ENCODE measurements at places on chromosomes 6 and 20.

DNA sequence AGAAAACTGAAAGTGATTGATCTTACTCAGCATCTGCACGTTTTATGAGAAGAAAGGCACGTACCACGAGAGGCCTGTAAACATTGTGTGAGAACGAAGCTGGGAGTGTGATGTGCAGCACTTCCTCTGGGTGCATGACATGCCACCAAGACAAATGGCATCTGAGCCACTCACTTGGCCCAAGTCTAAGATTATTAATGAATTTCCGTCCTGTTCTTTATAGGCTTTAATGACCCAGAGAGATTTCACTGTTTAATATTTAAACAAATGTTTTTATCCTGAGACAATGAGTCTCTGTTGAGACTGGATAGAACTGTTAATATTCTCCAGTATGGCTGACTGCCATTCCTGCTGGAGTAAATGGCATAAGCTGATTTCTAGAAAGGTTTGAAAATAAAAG, 172.6 kb upstream of the PHACTR1 start:
- no peak for DNase-seq

DNA sequence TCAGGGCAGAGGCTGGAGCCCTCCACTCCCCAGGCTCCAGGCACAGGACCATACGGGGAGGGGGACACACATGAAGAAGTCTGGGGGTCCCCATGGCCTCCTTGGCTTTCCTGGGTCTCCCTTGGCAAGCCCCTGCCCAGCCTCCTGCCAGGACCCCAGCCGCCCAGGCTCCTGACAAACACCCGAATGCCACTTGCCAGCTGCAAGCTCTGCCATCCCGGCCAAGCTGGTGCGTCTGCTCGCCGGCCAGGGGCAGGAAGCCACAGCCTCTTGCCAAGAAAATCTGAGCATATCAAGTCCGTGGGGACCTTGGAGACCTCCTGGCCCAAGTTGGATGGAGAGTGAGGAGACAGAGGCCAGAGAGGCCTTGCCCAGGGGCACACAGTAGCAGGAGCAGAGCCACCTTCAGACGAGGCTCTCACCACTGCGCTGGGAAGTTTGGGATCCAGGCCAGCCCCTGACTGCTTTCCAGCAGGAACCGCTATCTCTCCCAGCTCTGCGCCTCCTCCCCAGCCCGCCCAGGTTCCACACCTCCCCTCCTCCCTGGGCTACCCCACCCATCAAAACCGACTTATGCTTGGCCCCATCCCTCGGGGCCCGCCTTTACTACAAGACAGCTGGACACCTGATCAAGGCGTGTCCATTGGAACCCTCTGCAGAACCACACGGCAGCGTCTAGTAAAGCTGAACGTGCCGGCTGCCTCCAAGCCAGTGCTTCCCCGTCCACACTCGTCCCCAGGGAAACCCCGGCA, 80.2 kb downstream of the GRM4 start:
- no peak for DNase-seq

DNA sequence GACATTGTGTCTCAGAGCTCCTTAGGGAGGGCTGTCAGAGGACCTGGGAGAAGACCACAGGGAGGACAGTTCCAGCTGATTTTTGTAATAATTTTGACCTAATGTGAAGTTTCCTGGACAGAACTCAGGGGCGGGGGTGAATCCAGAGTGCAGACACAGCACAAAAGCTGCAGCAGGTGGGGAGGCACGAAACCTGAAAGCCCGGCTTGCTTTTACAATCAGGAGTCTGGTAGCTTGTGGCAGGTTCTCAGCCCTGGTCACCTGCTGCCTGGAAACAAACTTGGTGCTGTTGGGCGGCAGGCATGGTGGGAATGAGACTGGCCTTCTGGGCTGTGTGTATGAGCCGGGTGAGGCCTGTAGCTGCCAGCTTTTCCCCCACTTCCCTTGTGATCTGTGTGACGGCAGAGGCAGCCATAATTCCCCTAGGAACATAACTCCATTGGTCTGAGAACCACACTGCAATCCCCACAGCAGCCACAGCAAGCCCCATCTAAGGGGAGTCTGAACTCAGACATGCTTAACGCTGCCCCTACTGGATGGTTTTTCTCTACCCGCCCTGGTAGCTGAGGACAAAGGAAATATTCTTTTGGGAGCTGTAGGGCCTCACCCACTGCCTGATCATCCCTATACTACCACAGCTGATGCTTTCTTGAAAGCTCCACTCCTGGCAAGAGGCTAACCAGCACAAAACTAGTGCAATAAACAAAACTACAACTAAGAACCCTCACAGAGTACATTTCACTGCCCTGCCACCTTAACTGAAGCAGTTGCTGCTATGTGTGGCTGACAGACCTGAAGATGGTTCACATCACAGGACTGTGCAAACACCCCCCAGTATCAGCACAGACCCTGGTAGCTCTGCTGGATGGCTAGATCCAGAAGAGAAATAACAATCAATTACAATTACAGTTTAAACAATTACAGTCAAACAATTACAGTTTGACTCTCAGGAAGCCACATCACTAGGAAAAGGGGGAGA, 1055.1 kb upstream of the GJE1 start:
- DNase-seq, result no peak

DNA sequence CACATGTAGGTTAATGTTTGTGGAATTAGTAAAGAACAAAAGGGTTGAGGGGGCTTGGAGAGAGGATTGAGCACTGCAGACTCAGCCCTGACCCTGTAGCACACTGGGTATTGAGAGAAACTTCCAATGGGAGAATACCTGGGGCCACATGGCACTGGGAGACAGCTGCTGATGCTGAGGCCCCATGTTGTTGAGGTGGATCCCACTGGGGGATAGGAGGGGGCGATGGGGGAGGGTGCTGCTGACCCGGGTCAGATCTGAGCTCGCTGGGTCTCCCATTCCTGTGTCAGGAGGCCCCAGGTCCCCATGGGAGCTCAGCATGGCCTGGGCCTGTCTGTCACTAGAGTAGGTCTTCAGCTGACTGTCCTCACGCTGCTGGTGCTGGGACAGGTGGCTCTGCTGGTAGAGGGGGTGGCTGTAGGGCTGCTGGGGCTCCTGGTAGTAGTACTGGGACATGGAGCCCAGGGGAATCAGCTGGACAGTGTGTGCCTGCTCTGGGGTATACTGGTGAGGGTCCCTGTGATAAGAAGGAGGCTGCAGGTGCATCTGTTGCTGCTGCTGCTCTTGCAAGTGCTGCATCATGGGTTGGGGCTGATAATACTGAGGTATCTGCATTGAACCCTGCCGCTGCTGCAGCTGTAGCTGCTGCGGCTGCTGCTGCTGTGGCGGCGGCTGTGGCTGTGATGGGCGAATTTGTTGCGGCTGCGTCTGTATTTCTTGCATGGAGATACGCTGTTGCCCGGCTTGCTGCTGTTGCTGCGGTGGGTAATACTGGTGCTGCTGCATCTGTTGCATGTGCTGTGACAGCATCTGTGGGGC, 50.6 kb upstream of the MRPS10 start:
- no peak for DNase-seq

GRCh38 chr6:30520522-30520921, 31.2 kb downstream of the HLA-E start:
- no peak for DNase-seq

GRCh38 chr6:118680452-118681095, 29.2 kb upstream of the CEP85L start:
- DNase-seq, result no peak

DNA sequence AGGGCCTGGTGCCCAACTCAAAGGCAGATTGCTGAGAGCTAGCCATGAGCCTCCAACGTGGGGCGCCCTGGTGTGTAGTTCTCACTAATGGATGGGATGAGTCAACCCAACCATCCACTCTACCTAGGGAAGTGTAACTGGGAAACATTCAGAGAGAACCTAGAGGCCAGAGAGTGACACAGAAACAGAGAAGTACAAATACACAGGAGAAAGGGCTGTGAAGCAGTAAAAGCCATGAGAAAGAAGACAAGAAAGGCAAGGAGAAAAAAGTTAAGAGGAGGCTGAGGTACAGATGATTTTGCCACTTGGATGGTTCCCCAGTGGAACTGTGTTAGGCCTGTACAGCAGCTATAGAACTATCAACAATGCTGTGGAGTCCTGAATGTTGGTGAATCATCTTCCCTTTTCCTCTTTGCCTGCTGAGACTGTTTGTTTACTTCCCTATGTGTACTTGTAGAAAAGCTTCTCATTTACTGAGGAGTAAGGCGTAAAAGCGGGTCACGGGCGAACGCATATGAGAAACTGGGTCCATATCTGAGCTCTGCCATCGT, 39.0 kb downstream of the MAN1A1 start:
- DNase-seq, result no peak

DNA sequence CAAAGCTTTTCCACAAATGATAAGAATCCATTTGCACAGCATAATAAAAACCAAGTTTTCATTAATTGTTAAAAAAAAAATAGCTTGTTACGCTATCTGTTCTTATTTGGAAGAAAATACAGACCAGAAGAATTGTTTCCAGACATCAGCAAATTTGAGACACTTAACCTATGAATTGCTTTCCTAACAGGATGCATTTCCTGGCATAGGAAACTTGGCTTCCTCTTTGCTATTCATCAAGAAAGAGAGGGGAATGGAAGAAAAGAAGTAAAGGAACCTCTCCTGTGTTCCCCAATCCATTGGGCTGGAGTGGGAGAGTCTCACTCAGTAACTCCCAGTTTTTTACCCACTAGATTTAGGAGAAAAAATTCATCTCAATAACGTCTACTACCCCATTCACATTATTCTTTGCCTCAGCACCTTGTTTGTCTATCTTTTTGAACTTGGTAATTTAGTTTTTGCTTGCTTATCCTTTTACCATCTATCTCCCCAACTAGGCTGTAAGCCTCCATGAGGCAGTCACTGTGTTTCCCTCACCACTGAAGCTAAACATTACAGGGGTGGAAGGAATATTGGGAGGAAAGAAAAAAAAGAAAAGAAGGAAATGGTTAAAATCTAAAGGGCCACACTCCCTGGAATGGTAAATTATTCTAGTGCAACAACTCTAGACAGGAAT, 150.3 kb downstream of the COL21A1 start:
- no peak for DNase-seq

GRCh38 chr6:6724539-6725467, 136.3 kb downstream of the LY86 start:
- peak; percentile 38 for DNase-seq

- DNase-seq, result no peak
These were observed 7.3 kb upstream of the SNTA1 start for GRCh38 chr20:33450867-33451266.

DNA sequence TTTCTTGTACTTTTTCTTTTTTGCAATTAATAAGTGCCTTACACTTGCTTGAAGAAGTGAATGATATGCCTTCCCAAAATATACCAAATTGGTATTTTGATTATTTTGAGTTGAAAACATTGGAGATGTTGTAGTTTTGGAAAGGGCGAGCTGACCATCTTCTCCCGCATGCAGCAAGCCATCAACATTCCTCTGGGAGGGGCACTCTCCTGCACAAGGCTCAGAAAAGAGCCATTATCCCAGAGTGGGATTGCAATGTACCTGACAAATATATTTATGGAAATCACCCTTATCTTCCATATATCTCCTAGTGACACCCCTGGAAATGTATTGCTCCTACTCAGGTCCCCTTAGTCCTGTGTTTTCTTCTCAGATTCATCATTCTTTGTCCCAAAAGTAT, 22.8 kb upstream of the PNRC1 start:
- no peak for DNase-seq

- DNase-seq, result no peak
These were observed 91.9 kb downstream of the PDE10A start for GRCh38 chr6:165571068-165571682.

GRCh38 chr20:10263385-10264165, 44.9 kb downstream of the SNAP25 start:
- DNase-seq, result no peak

DNA sequence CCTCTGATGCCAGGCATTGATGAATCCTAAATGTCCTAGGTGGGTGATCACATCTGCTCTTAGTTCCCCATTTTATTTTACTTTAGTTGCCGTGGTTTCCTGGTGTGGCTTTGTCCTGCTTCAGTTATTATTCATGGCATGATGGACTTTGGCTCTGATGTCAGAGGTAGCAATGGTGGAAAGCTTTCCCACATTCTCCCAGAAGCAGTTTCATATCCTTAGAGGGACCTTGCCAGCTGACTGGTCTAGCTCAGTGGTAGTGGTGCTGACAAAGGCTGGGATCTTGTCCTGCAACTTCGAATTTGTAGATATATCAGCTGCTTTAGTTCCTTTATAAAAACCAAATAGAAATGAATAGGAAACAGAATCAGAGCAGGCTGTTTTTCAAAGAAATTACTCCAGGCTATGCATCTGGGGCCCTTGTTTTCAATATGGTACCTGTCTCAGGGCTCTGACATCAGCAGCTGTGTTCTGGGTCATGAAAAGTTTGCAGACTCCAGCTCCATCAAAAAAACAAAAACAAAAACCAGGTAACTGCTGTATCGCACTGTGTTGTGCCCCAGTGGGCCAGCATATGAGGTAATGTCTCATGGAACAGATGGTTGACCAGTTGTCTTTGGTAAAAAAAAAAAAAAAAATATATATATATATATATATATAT, 133.7 kb downstream of the PLCB4 start:
- no peak for DNase-seq

- no peak for DNase-seq
These were observed 242.8 kb upstream of the TCF21 start for GRCh38 chr6:133645966-133646740.

GRCh38 chr6:82573254-82573972, 209.8 kb downstream of the TPBG start:
- DNase-seq, result no peak

DNA sequence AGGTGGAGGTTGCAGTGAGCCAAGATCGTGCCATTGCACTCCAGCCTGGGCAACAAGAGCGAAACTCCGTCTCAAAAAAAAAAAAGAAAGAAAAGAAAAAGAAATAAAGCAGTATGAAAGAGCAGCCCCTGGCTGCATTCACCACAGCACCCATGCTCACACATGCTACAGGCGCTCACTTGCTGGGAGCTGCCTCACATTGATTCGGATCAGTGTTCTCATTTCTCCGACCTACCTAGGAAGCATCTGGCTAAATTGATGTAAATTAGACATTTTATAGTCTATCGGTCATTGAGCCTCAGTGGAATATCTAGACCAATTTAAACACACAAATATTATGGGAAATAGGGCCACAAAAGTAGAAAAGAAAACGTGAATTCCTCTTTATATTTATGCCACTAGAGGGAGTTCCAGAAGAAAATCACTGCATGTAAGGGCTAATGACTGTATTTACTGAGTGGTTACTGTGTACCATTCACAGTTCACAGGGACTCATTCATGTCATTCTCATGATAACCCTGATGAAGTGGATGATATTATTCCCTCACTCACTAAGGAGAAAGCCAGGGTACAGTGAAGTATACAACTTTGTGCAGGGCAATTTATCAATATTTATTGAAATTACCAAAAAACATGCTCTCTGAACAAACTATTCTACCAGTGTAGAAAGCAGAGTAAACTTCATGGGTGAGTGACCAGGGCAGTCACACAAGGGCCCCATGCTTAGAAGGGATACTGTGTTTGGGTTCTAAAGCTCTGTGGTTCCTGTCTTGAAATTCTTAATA, 5.3 kb upstream of the MOG start:
- DNase-seq, result no peak

- peak; percentile 46 for DNase-seq
These were observed 780 bp downstream of the ZCCHC3 start for GRCh38 chr20:297925-298775.

DNA sequence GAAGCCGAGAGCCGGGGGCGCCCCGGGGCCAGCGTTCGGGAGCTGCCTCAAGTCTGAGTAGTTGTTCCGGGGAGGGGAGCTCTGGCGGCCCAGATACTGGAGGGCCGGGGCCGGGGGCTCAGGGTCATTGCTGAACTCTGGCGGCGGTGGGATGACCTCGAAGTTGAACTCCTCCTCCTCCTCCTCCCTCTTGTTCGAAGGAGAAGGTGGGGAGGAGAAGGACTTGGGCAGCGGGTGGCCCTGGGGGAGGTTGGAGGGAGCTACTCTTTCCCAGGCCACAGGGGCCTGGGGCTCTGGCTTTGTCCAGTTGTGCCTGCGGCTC, 37.7 kb downstream of the C6orf132 start:
- no peak for DNase-seq

GRCh38 chr6:1231941-1232340, 80.0 kb upstream of the FOXQ1 start:
- DNase-seq, result no peak
